Midbrain (tissue), 1 donor: ENCODE measurements at places on chromosomes 12 and 14.

DNA sequence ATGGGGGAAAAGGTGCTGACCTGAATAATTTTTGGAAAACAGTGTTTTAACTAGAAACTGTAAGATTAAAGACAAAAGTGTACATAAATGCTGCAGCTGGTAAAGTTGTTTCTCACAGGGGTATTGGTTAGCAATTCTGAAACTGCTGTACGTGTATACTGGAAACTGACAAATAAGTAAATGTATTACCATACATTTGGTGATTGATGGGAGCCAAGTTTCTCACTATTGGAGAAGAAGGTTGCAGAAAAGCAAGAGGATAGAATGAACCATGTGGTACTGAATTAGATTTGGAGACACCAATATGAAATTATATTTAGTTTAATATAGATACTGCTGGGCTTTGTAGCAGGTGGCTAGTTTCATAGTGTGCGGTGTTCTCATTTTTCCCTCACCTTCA is 19.6 kb upstream of the FBXO33 start:
- DNase-seq = no peak

DNA sequence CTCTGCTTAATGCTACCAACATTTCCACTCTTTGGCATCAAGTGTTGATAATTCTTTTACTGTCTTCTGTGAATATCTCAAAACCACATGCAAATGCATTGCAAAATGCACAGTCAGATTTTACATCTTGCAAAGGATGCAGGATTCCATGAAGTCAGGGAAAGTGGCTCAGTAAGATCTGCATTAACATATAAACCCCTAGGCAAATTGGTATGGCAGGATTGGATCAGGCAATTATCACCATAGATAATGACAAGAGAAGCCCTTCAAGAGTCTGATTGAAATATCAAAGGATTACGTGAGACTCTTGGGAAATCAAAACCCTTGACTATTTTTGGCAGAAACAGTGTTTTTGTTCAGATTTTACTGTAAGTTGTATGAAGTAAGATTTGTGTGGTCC is 71.0 kb downstream of the TMTC2 start:
- DNase-seq = no peak

DNA sequence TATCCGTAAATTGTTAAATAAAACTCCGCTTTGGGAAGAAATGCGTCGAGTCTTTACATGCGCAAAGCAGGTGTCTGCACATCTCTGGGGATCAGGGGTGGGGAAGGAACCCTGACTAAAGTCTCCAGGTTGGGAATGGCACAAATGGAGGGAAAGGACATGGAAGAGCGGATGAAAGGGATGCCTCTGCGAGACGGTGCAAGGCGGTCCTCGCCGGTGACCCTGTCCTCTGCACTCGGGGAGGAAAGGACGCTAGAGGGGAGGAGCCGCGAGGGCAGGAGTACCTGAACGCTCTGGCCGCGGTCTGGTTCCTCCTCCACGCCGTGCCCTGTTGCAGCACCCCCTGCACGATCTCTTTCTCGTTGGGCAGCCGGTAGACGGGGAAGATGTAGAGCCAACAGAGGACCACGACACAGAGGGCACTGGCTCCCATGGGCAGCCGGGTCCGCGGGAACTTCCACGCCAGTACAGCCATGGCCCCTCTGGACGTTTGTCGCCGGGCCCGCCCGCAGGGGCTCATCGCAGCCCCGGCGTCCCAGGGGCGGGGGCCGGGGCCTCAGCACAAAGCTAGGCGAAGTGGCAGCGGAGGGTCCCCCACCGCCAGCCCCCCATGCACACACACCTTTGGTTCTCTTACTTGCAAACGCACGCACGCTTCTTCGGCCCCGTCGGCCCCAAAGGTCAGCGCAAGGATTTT is 646 bp downstream of the ST8SIA1 start:
- DNase-seq = no peak

- no peak for DNase-seq
Measured at GRCh38 chr12:130606231-130606630, 109.9 kb downstream of the RIMBP2 start.

- DNase-seq = no peak
Measured at GRCh38 chr12:52691076-52691840, 11.1 kb upstream of the KRT1 start.

DNA sequence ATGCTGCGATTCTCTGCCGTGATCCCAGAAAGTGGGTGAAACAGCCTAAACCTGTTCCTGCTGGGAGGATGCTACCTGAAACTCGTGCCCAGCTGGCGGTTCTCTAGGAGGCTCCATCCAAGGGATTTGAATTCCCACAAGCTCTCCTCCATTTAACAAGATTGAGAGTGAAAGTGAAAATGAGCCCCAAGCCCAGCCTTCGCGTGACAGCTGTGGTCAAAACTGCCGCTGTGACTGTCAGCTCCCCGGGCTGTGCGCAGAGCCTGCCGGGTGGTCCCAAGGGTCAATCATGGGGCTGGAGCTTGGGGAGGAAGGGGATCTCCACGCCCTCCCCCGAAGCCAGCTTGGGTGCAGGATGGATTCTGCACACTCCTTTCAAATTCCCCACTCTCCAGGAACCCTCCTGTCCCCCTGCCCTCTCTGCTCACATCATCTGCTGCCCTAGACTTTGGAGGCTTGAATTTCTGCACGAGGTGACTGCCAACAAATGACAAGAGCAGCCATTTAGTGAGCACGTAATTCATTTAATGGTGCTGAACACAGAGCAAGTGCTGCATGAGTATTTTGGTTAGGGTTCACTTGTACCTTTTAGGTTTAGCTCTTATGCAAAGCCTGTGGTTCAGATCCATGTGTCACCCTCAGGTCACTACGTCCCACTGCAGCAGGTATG is 5.3 kb downstream of the ASB2 start:
- no peak for DNase-seq

- no peak for DNase-seq
Measured at GRCh38 chr12:114968727-114969126, 284.8 kb upstream of the TBX3 start.

DNA sequence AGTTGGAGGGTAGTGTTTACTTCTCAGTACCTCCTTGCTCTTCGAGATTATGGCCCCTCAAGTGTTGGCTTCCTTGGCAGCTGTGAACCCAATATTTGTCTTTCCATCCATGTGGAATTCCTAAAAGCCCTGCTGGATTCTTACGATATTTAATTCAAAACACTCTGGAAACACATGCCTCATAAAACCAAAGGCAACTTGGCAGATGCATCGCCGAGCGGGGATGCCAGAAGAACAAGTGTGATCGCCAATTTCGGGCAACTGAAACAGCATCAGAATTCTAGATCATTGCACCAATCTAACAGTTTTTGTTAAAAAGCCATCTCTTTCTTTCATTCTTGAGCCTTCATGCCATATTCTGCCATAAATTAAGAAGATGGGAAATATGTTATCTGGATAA is 934.4 kb downstream of the AACS start:
- peak; percentile 24 for DNase-seq
